Osteocyte (in vitro differentiated cells): ENCODE measurements at places on chromosomes 7 and 10.

GRCh38 chr7:38928506-38928905, 19.5 kb upstream of the VPS41 start:
- DNase-seq: no peak

GRCh38 chr10:44462338-44462914, 77.5 kb upstream of the CXCL12 start:
- no peak for DNase-seq

DNA sequence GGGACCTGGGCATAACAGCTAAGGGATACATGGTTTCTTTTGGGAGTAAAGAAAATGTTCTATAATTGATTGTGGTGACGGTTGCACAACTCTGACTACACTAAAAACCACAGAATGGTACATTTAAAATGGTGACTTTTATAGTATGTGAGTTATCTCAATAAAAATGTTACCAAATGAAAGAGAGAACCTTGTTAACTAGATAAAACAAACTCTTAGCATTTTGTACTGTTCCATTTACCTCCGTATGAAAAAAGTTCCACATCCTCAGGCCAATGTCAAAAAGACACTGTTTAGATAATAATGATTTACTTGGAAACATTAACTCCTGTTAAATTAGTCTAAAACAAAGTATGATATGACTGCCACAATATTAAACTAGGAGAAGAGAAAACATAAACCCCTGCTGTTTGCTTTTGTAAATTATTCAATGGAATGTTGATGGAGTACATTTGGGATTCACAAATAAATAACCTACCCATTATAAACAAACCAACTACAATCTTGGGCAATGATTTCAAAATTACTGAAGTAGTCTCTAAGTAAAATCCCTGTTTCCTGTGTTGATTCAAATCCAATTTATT, 60.7 kb downstream of the SMURF1 start:
- no peak for DNase-seq

DNA sequence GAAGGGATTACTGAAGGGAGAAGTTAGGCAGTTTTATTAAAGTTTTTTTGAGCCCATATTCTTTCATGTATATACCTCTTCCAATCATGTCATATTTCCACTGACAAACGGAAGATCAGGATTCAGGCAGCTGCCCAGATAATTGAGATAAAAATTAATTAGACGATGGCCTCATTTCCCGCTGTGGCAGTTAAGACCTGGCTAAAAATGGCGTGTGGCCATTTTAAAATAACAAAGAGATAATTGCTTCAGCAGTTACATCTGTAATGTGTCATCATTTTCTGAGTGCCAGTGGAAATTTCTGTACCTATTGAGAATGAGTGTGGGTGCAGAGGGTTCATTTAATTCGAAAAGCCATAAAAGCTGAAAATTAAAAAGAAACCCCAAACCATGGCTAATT, 215.1 kb downstream of the STK31 start:
- no peak for DNase-seq

GRCh38 chr10:43313901-43314300, 47.0 kb upstream of the RASGEF1A start:
- DNase-seq: no peak

- no peak for DNase-seq
Measured at GRCh38 chr7:18459484-18460245, 35.9 kb upstream of the HDAC9 start.

GRCh38 chr10:30781670-30782121, 152.1 kb upstream of the LYZL2 start:
- no peak for DNase-seq

GRCh38 chr10:42868530-42868929, 85.9 kb downstream of the BMS1 start:
- no peak for DNase-seq

- DNase-seq: no peak
Measured at GRCh38 chr10:89929282-89930026, 228.1 kb downstream of the KIF20B start.

GRCh38 chr10:75899816-75900390, 468.5 kb downstream of the LRMDA start:
- no peak for DNase-seq

GRCh38 chr7:117218700-117219099, 104.2 kb downstream of the WNT2 start:
- no peak for DNase-seq

DNA sequence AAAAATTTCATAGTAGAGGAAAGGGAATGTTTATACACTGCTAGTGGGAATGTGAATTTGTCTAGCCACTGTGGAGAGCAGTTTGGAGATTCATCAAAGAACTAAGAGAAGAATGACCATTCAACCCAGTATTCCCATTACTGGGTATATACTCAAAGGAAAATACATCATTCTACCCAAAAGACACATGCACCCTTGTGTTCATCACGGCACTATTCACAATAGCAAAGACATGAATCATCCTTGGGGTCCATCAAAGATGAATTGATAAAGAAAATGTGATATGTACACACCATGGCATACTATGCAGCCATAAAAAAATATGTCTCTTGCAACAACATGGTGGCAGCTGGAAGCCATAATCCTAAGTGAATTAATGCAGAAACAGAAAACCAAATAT, 825.7 kb downstream of the TNS3 start:
- no peak for DNase-seq

GRCh38 chr7:78134256-78134655, 335.7 kb downstream of the PHTF2 start:
- DNase-seq: no peak

GRCh38 chr7:17406738-17407137, 108.3 kb downstream of the AHR start:
- no peak for DNase-seq

DNA sequence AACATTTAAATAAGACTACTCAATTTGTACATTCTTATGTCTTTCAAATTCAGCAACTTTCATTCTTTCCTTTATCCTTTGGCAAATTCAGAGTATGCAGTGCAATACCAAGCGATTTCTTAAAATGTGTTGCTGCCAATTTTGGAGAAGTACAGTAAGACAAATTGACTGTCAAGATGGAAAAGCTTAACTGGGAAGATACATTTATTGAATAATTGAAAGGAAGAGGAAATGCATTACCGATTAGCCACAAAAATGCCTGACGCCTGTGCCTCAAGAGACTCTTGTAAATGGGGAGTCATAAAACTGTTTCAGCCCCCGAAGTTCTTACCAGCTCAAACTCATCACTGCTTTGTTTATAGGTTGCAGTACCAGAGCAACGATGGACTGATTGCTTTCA, 373.3 kb upstream of the GALNT17 start:
- no peak for DNase-seq

DNA sequence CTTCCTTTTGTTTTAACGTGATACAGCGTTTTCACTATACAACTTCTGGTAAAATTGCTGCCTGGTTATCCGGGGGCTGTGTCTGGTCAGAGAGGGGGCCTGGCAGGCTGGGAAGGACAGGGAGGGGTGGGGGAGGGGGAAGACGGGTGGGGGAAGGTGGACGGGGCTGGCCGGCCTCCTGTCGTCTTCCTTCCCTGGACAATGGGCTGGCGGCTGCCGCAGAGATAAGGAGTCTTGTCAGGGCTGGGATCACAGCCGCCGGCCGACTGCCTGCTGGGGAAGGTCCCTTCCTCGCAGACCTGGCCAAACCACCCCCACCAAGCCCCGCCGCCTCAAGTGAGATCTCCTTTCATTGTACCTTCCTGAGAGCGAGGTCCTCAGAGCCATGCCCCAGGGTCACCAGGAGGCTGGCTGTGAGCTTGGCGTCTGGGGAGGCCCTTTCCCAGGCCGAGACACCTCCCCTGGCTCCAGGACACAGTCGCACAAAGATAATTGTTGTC, 151.2 kb upstream of the TNRC18 start:
- no peak for DNase-seq
